ENCODE measurements at places on chromosomes 5 and 9. TPM values are rescaled to one million over a fixed set of nuclear protein-coding genes. Genes with fewer than 3 reads are reported as not detected.

Gene ANKRD31
- not detected for polyA plus RNA-seq

Gene CBY3
- 0.15 TPM for polyA plus RNA-seq

- no peak for DNase-seq
- H3K36me3 ChIP-seq: no peaks in the 10 kb centered on the region
- H3K27me3 ChIP-seq: no peaks in the 10 kb centered on the region
- H3K27ac ChIP-seq: no peak overlapping the region
- H3K4me3 ChIP-seq: no peak overlapping the region
- no peaks in the 10 kb centered on the region for H3K4me1 ChIP-seq
Observed at GRCh38 chr5:130171699-130172098, 267.4 kb downstream of the CHSY3 start.

DNA sequence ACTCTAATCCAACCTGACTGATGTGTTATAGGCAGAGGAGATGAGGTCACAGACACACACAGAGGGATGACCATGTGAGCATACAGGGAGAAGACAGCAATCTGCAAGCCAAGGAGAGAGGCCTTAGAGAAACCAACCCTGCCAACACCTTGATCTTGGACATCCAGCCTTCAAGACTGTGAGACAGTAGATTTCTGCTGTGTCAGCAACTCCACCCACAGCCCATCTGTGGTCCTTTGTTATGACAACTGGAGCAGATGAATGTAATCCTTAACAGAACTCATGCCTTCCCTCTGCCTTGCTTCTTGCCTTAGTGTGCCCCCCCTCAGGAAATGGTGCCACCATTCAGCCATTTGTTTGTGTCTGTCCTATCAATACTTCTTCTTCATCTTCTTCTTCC, 107.4 kb downstream of the NXNL2 start:
- H3K27me3 ChIP-seq: no peaks in the 10 kb centered on the region
- DNase-seq: no peak
- no peak overlapping the region for H3K27ac ChIP-seq
- H3K36me3 ChIP-seq: no peaks in the 10 kb centered on the region

GRCh38 chr5:8848997-8849594, 696.8 kb downstream of the SEMA5A start:
- DNase-seq: no peak
- H3K27me3 ChIP-seq: no peaks in the 10 kb centered on the region

- DNase-seq: no peak
- H3K27ac ChIP-seq: no peak overlapping the region
- H3K36me3 ChIP-seq: no peaks in the 10 kb centered on the region
- H3K4me3 ChIP-seq: no peak overlapping the region
Observed at GRCh38 chr9:99515093-99515492, 293.0 kb downstream of the SEC61B start.
